ENCODE measurements at places on chromosomes 7 and 10.

- no peak for DNase-seq
Measured at GRCh38 chr10:119896937-119897770, 4.6 kb downstream of the SEC23IP start.

DNA sequence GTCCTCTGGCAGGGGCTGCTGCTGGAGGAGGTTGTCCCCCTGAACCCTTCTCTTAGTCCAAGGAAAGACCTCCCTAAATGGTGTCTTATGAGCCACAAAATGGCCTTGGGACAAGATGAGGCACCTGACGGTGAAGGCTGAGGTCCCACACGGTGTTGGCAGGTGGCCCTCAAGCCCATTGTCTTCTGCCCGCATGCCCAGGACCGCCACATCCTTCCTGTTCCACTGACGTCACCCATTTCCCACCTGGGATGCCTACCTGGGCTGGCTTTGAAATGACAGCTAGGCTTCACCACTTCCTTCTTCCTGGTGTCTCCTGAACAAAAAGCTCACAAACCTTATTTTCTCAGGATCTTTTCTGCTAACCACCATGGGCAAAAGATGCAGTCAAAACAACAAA lies 2.1 kb upstream of the DMBT1 start:
- no peak for DNase-seq

- no peak for DNase-seq
Measured at GRCh38 chr10:110158051-110159005, 49.1 kb upstream of the MXI1 start.

GRCh38 chr10:74306227-74306982 lies 155.4 kb downstream of the ADK start:
- DNase-seq, result no peak

DNA sequence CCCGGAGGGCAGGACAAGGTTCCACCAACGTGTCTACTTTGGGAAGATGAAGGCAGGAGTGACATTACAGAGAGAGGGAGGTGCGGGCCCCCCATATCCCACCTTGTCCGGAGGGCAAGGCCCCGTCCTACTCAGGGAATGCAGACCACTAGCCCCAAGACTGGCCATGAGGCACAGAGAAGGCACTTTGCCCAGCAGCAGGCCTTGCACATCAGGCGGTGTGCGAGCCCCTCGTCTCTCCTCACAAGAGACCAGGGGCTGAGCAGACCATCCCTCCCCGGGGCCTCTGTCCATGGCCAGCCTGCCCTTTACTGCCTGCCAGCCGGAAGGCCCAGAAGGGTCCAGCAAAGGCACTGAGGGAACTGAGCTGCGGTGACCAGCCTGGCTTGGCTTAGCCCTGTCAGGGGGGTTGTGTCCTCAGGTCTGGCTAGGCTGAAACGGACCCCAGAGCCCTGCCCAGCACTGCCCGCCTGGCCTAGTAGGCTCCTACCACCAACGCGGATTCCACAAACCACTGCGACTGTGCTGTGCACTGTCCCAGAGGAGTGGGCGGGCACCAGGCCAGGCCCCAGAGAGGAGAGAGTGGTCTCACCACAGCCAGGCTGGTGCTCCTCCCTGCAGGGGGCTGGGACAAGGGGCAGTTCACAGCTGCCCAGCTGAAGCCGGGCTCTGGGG lies 16.7 kb downstream of the CAMK2B start:
- no peak for DNase-seq
